Left hindlimb (tissue), 1 donor: ENCODE measurements at places on chromosomes 3 and 15.

- no peak for DNase-seq
These were observed 27.3 kb downstream of the BCL2L10 start for GRCh38 chr15:52085299-52085698.

GRCh38 chr15:70653426-70653825 is 109.9 kb downstream of the UACA start:
- no peak for DNase-seq

GRCh38 chr15:79680720-79681119 is 216.1 kb downstream of the MTHFS start:
- DNase-seq = no peak

DNA sequence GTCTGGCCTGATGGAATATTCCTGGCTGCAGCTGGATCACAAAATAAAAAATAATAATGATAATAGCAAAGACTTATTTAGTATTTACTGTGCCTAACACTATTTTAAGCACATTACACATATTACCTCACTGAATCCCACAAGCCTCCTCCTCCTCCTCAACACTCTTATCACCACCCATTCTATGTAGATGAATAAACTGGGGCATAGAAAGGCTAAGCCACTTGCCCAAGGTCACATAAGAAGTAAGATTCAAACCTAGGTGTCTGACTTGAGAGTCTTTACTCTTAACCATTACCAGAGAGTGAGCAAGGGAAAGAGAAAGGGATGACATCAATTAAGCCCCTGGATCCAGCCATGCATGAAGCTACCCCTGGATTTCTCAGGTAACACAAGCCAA is 493.1 kb downstream of the SHQ1 start:
- DNase-seq = no peak

DNA sequence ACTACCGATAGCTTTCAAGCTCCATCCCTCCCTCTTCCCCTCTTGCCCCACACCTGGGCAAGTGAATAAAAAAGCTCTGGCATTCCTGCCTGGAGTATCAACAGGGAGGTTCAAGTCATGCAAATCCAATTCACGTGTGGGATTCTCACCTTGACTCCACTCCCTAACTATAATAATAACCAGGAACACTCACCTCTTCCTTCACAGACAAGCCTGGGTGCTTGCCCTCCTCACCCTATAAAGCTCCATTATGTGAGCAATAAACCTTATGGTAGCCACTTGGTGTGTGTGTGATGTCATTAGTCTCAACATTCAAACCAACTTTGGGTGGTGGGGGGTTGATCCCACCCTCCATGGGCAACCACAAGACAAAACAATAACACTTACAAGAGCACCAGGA is 16.6 kb downstream of the CHDH start:
- no peak for DNase-seq
